ENCODE measurements at places on chromosomes 1 and 21.

DNA sequence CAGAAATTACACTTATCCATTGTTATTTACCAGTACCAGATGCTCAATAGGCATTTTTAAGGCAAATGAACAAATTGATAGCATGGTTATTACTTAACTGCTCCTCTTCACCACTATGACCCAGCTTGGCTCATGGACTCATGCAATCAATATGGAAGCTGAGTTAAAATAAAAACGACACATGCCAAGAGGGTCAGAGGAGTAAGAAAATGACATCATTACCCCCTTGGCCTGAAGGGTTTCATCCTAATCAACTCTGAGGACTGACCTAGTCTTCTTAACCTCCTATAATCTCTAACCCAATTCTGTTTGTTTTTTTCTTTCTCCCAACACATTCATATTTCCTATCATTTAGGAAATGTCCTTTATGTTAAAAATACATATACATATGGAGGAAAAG, 41.6 kb downstream of the IRF2BP2 start:
- no peak for DNase-seq

DNA sequence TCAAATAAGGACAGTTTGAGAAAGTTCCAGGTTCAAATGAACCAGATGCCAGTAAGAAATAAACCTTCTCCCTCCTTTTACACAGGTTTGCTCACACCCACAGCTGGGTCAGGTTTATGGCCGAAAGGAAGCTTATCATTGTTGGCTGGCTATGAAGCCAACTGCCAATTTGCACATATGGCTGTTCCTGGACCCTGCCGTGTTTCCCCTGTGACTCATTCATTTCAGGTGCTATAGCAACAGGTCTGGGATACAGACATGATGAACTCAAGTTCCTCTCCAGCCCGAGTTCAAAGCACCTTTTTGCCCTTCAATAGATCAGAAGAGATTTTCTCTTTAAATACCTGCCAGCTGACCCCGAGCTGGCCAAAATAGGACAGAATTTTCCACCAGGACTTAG, 134.4 kb upstream of the SMYD2 start:
- DNase-seq = no peak

DNA sequence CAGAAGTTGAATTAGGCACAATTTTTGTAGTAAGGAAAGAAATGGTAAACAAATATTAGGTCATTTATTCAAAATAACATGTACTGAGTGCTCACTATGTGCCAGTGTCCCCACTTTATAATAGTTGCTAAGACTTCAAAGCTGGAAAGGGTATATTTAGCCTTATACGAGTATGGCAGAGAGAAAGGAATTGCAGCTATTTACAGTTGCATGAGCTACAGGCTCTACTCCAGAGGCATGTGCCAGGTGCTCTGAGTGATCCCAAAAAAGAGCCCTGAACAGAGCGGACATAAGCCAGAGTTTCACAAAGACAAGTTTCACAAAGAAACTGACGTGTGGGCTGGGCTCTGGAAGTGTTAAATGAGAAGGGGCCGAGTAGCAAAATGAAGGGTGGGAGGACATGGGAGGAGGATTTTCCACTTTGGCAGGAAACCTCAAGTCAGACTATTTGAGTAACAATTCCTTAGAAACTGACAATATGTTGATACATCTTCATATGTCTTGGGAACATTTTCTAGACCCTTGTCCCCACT, 40.9 kb downstream of the FASLG start:
- DNase-seq = no peak

DNA sequence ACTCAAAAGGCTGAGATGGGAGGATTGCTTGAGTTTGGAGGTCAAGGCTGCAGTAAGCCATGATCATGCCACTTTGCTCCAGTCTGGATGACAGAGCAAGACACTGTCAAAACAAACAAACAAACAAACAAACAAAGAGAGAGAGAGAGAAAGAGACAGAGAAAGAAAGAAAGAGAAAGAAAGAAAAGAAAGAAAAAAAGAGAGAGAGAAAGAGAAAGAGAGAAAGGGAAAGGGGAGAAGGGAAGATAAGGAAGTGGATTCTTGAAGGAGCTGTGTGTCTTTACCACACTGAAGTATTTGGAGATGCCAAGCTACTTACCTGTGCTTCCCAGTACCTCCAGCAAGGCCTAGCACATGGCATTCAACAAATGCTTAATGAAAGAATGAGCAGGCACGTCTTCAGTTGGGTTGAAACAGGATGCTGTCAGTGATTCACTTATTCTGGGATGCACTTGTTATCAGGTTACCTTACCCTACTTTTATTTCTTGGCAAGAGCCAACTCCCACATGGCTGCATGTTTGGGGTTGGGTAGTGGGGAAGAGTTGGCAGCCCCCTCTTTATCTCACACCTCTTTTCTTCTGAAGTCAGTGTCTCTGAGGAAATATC, 28.8 kb downstream of the CD101 start:
- no peak for DNase-seq

GRCh38 chr1:21266119-21266774, 24.0 kb downstream of the ECE1 start:
- DNase-seq = no peak

DNA sequence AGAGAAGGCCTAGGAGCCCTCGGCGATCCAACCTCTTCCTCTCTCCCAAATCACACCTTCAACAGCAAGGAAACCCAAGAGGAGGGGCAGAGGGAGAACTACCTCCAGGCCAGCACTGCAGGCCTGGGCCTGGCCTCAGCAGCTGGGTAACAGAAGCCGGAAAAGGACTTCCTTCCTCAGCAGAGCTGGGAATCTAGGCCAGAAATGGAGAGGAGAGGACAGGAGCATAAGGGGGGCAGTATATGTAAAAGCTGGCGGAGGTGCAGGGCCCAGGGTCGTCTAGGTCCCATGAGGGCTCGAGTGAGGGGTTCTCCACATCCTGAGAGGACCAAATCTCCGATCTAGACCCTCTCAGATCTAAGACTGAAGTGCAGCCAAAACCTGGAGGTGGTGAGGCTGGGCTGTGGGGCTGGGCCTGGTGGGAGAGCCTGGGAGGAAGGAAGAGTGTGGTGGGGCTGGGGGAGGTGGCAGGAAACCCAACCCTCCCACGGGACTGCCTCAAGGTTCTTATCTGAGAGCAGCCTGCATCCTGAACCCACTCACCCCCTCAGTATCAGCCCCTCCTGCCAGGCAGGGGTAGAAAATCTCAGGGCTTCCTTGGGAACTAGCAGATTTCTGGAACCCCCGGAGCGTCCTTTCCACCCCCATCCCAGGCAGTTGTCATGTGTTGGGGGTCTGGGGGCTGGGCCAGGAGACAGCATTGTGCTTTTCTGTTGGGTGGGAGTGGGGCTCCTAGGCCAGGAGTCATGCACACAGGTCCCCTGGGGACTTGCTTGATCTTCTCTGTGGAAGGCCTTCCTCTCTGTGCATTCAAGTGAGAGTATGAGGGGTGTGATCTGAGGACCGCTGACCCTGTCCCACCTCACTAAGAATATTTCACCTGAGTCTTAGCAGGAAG, 33.0 kb downstream of the PIK3C2B start:
- DNase-seq = no peak

- peak; percentile 36 for DNase-seq
Measured at GRCh38 chr1:206864939-206865671, at the start of gene IL20. Gene IL20 (plus strand): TSS chr1:206865623. CDS start chr1:206865853, 230 bp downstream.

- no peak for DNase-seq
Measured at GRCh38 chr1:220028346-220028895, 17.9 kb downstream of the EPRS1 start.

GRCh38 chr1:4710592-4711415, 56.4 kb downstream of the AJAP1 start:
- peak; percentile 73 for DNase-seq

- DNase-seq = no peak
Measured at GRCh38 chr1:165645654-165646366, 14.8 kb downstream of the MGST3 start.

GRCh38 chr1:165647517-165647916, 16.5 kb downstream of the MGST3 start:
- DNase-seq = no peak

DNA sequence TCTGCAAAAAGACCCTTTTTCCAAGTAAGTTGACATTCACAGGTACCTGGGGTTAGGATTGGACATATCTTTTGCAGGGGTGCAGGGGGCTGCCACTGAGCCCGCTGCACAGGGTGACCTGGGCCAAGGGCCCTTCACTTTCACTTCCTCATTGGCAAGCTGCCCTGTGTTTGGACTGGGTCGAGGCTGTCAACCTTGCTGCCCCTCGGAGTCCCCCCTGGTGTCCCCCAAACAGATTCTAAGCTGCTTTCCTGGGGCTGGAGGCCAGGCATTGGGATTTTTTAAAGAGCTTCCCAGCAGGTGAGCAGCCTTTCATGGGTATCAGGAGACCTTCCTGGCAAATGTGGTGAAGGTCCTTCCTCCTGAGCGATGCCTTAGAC, 7.9 kb upstream of the UMODL1 start:
- DNase-seq = peak; percentile 93

GRCh38 chr1:32266921-32267591, 16.0 kb downstream of the LCK start:
- DNase-seq = no peak

DNA sequence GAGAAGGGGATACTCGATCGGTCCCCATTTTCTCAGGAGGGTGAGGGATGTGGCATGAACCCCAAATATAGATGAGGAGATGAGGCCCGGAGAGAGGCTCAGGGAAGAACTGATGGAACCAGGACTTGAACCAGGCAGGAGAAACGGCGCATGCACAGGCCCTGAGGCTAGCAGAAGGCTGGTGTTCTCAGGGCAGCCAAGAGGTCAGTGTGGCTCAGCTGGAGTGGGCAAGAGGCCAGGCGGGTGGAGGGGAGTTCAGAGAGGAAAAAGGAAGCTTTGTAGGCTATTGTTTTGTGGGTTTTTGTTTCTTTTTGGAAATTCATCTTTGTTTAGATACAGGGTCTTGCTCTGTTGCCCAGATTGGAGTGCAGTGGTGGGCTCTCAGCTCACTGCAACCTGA, 122.0 kb downstream of the LACTBL1 start:
- no peak for DNase-seq

GRCh38 chr1:53294567-53294966, 33.3 kb downstream of the LRP8 start:
- DNase-seq = no peak

DNA sequence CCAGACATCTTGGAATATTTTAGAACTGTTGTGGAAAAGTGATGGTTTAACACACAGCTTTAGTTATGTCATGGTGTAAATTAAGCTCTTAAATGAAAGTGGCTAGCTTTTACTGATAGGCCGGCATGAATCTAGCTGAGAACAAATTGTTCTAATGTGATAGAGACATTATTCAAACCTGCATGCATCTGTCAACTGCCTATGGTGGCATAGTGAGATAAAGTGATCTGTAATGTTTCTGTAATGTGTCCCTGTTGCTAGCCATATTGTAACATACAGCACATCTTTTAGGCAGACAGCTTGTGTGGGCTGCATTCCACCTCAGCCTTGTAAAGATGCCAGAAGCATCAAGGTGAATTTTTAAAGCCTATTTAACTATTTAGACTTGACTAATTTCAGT, 16.0 kb downstream of the LRIG2 start:
- no peak for DNase-seq

DNA sequence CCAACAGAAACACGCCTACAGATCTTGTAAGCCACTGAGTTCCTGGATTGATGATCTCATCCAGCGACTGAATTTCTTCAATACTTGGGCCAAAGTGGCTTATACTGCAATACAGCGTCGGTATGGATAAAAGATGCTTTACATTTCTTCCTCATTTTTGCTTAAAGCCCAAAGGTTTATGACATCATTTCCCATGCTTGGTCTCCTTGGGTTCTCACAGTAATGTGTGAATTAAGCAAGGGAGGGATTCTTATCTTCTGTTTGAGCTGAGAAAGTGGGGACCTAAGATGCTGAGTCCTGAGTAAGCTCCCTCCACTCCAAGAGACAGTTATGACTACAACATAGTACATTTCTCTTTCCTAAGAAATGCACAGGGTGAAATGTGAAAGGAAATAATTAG, 39.5 kb downstream of the LBR start:
- no peak for DNase-seq
